ENCODE measurements at places on chromosomes 6 and 20.

GRCh38 chr6:3017304-3017703, 17.6 kb downstream of the NQO2 start:
- DNase-seq = no peak

GRCh38 chr6:56695702-56696101, 53.0 kb upstream of the DST start:
- DNase-seq = no peak

DNA sequence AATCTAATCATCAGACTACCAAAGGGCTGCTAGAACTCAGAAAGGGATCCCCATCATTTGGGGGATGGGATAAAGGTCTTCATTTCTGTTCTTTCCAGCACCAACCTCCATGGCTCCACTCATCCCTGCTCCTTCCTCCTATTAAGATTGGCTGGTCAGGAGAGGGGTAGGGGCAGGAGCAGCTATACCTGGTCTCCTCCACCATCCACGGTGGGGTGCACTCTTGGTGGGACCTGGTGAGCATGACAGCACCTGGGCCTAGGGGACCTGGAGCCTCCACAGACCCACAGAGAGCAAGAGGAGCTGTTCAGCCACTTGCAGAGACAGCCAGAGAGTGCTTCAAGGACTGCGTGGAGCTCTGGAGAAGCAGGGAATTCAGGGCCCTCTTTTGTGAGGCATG, 6.1 kb upstream of the ULBP2 start:
- DNase-seq = no peak

GRCh38 chr20:19816386-19816785, 58.3 kb downstream of the RIN2 start:
- DNase-seq = no peak

GRCh38 chr20:43188234-43188653, 1.5 kb downstream of the PTPRT start:
- no peak for DNase-seq

DNA sequence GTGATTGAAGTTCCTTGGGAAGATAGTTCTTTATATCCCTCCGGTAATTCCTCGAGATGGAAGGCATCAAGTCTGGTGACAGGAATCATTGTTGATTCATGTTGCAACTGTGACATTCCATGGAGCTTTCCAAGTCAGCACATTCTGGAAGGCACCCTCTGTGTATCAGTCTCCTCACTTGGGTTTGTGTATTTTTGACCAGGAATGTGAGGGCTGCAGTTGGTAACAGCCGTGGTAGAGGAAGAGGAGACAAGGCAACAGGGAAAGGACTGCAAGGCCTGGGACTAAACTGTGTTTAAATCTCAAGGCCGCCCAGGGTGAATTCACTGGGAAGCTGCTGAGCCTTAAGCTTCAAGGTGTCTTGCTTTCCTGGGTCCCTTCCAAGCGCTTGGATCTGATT, 99.0 kb downstream of the CLIC5 start:
- DNase-seq = no peak

GRCh38 chr6:82442061-82442719, 78.6 kb downstream of the TPBG start:
- DNase-seq = no peak

DNA sequence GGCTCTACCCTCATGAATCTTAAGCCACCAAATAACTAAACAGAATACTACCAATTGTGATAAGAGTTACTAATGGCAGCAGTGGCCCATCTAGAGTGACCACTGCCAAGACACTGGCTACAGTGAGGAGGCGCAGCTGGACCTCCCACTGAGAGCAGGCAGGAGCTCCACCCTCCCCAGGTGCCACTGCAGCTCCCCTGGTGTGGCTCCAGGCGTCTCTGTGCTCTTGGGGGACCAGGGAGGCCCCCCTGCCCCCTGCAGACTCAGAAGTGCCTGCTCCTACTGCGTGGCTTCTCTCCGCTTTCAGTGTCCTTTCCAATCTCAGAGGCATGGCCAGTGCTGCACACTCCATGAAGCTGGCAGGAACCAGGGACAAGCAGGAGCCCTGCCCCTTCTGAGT, 23.4 kb downstream of the MC3R start:
- DNase-seq = no peak

- DNase-seq = no peak
Measured at GRCh38 chr6:101396548-101397173, 3.2 kb downstream of the GRIK2 start.

GRCh38 chr6:2950713-2951112, 20.7 kb downstream of the SERPINB6 start:
- no peak for DNase-seq

DNA sequence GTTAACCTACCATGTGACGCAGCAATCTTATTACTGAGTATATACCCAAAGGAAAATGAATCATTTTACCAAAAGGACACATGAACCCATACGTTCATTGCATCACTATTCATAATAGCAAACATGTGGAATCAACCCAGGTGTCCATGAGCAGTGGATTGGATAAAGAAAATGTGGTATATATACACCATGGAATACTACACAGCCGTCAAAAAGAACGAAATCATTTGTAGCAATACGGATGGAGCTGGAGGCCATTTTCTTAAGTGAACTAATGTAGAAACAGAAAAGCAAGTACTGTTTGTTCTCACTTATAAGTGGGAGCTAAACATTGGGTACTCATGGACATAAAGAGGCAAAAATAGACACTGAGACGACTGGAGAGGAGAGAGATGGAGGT, 44.2 kb downstream of the TBPL1 start:
- DNase-seq = no peak

DNA sequence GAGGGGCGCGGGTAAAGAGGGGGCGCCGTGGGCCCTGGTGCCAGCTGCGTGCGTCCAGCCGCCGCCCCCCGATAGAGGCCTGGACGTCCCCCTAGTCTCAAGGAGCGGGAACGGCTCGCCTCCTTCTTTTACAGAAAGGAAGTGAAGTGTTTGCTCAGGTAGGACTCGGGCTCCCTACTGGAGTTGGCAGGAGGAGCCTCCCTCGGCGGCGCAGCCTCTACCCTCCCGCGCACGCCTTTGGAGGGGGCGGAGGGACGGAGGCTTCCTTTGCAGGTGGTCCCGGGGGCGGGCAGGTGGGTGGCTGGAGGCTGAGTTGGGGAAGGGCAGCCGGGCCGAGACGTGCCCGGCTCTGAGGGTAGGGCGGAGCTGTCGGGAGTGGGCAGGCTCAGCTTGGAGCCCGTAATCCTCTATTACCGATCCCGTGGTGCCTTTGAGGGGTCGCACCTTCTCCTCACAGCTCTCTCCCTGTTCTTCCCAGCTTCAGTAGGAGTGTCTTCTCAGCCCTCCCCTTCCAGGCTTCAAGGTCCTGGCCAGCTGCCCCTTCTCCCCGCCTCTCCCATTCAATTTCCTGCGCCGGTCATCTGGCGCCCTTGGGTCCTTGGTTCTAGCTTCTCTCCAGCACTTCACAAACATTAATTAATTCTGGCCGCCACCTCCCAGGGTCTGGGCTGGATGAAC, 728 bp downstream of the ITPR3 start:
- DNase-seq = no peak

- DNase-seq = peak; percentile 76
Measured at GRCh38 chr6:36682328-36683144, 4.0 kb downstream of the CDKN1A start.

GRCh38 chr6:42236030-42236429, 18.4 kb upstream of the MRPS10 start:
- DNase-seq = no peak

DNA sequence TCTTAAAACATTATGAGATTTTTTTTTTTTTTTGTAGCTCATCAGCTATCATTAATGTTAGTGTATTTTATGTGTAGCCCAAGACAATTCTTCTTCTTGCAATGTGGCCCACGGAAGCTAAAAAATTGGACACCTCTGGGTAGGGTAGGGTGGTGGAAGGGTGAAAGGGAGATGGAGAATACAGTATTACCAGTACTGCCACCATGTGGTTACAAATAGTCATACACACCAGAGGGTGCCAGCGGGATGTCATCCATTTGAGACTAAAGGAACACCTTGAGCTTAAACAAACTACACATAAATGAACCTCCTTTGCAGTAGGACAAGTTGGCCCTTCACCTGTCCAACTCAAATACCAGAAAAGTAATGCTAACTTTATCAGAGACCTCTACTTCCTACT, 601.9 kb downstream of the HTR1B start:
- no peak for DNase-seq

- DNase-seq = no peak
Measured at GRCh38 chr6:7045746-7046145, 62.0 kb upstream of the RREB1 start.

GRCh38 chr6:51292659-51293058, 474.0 kb downstream of the TFAP2B start:
- DNase-seq = no peak

GRCh38 chr6:73078333-73078862, 146.9 kb downstream of the KHDC1L start:
- no peak for DNase-seq

DNA sequence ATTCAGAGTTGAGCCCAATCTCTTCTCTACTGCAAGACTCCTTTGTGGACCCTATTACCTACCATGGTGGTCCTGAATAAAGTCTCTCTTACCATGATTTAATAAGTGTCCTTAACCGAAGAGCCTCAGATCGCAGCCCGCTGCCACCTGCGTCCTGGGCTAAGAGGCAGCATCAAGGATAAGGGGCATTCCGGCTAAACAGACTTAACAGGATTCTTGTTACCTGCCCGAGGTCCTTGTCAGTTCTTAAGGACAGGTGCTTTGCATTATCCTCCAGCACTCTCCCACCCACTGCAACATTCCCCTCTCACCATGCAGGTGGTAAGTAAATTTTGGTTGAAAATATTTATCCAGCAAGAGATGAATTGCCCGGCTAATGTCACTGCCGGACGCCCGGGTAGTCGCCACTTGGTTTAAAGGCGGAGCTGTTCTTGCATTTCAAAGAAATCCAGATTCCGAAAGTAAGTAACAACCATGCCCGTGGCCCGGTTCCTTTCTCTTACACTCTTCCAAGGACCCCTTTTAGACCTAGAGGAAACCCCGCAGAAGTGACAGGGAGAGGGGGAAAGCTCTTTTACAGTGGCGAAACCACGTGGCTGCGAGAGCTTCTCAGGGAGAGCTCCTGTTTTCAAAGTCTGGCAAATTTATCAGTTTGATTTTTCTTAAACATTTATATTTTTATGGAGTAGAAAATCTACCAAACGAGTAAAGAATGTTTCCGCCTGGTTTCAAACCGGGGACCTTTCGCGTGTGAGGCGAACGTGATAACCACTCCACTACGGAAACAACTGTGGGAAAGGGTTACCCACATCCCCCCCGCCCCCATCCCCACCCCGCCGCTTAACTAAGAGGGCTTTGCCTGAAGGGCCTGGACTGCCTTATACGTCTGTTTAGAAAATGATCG, 41.9 kb upstream of the PRSS16 start:
- no peak for DNase-seq

DNA sequence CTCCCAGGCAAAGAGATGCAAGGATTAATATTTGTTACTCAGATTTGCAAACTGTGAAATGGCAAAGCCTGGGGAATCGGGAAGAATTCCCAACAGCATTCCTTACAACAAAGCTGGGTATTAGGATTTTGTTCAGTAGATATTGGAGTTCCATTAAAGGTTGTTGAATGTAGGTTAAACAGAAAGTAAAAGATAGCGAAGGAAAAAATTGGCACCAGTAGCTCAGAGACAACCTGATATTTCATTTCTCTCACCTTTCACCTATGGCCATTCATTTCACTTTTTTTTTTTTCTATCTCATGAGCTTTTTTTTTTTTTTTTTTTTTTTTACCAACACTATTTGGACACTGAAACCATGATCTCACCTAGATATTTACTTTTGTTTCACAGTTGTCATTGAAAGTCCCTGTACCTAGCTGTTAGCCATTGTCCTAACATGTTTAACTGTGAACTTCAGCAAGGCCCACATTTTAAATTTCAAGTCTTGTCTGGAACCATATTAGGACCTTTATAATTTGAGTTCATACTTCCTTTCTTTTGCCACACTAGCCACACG, 552.5 kb downstream of the HAO1 start:
- no peak for DNase-seq

- no peak for DNase-seq
Measured at GRCh38 chr6:73766040-73766439, 70.0 kb downstream of the CD109 start.

- DNase-seq = no peak
Measured at GRCh38 chr6:84467296-84467695, 239.9 kb upstream of the CEP162 start.

GRCh38 chr6:168877821-168878282, 375.8 kb downstream of the THBS2 start:
- no peak for DNase-seq

DNA sequence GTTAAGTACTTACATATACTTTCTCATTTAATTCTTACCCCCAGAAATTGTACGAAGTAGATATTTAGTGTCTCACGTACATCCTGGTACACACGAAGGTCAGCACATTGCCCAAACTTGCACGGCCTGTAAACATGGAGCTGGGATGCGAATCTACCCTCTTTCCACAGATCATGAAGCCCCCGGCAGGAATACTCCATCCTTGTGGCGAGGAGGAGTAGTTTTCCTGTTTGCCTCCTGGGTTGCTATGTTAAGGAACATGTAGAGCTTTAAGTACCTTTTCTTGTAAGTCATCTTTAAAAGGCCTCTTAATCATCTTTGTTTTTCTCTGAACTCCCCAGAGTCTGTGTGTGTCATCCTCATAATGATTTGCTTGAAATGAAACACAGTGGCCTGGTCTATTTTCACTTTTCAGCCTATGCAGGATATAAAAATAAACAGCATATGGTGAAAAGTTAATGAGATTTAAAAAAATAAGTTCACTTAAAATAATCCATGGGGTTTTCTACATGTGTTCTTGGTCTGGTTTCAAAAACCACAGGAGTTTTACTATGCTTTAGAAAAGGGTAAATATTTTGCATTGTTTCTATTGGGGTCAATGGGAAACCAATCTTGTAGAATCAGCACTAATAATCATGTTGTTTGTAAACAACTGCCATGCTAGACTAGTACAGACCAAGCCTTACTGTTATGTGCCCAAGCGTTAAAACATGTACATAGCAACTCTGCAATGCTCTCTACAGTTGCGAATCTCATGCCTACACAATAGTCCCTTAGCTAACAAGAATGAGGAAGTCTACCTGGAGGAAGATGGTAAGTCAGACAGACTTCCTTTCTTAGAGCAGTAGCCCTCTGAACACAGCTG, 9.3 kb upstream of the ARID1B start:
- DNase-seq = no peak

Measured in T-helper 17 cell (primary cell).